ENCODE measurements at places on chromosomes 1 and 21.
A peak's percentile ranks its signal among the peaks of the same experiment; 100 is the strongest.

- no peak for DNase-seq
These were observed 55.1 kb downstream of the PTGER3 start for GRCh38 chr1:70992521-70992920.

- DNase-seq: no peak
These were observed 19.3 kb upstream of the METTL13 start for GRCh38 chr1:171762143-171762563.

DNA sequence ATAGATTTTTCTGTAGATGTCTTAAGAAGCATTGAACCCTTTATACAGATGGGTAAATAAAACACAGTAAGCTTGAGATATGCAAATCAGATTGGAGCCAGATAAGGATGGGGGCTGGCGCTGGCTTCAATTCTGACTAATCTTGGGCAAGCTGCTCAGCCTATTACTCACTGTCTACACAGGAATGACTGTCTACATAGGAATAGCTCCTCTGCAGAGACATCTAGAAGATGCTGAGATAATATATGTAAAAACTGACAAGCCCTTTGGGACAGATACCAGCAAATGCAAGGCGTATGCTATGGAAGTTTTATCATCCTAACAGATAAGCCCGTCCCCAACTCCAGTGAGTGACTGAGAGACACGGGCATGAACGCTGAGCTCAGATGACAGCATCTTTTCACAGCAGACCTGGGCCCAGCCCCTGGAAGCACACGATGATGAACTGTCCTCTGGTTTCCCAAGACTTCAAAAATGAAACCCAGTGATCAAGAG lies 1.7 kb downstream of the CLDN14 start:
- no peak for DNase-seq

- DNase-seq: no peak
These were observed 8.0 kb downstream of the RIIAD1 start for GRCh38 chr1:151729157-151729965.

GRCh38 chr1:33641104-33641830 lies 168.8 kb downstream of the ZSCAN20 start:
- DNase-seq: no peak

GRCh38 chr1:19923137-19923952 lies at the start of gene PLA2G2E:
PLA2G2E (minus strand) TSS chr1:19923617; CDS start chr1:19923559, 58 bp downstream.
- no peak for DNase-seq

GRCh38 chr21:18245464-18245967 lies 883 bp downstream of the CHODL start:
- DNase-seq: no peak

- DNase-seq: no peak
These were observed 45.7 kb downstream of the PSMG1 start for GRCh38 chr21:39137248-39138178.

DNA sequence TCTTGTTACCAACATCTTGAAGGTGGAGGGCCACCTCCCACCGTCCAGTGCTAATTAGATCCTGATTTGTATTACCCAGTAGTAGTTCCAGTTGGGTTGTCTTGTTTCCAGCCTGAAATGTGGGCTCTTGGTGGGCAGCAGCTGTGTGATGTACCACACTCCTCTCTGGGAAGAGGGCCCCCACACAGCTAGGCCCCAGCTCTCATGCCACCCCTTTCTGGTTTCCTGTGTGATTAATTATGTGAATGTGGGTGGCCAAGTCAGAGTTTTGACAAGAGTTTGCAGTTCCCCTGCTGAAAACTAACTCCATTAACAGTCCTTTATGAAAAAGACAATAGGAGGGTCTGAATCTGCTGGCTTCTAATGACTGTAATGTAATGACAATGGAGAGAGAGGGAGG lies 3.8 kb downstream of the HMGB4 start:
- no peak for DNase-seq

DNA sequence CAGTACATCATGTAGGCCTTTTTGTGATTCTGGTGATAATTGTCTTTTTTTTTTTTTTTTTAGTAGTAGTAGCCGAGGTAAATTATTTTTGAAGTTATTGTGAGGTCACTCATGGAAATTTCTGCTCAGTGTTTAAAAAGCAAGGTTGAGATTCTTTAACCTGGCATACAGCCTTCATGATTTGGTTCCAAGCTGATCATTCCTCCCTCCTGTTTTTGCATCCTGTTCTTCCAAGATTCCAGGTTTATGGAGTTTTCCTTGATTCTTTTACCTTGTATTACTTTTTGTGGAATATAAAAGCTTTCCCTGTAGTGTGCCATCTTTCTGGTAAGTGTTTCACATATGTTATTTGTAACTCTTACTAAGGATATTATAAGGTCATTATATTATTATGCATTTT lies 9.1 kb downstream of the ZFYVE9 start:
- DNase-seq: no peak

DNA sequence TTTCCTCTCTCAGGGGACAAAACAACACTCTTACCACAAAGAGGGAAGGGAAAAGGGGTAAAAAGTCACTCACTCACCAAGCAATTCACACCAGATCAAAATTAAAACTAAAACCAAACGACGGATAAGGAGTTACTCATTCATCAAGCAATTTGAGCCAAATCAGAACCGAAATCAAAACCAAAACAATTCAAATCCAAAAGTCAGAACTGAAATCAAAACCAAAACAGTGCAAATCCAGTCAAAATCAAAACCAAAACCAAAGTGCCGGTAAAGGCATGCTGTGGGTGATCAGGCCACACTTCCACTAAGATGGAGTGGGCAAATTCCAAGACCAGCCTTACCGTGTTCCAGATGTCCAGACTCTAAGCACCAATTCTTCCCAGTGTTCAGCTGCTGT lies 717.9 kb downstream of the AMY1C start:
- no peak for DNase-seq

- DNase-seq: no peak
These were observed 779.4 kb downstream of the LTN1 start for GRCh38 chr21:28213261-28213660.

- DNase-seq: no peak
These were observed at the start of gene HLX for GRCh38 chr1:220879076-220879508. HLX (plus strand) TSS chr1:220879443; CDS start chr1:220879858, 415 bp downstream.

DNA sequence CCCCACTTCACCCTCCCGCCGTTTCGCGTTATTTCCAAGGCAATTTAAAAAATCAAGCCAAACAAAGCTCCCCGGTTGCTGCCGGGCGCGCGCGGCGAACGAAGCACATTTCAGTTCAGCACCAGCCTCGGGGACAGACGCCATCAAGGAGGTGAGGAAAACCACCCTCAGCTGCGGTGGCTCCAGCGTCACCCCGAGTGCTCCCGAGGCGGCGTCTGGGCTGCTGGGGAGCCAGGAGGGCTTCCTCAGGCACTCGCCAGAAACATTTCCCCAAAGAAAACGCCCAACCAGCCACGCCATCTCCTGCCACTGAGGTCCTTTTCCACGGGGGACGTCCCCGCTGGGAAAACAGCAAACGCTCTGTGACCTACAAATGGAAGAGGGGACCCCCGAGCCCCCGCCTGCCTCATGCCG lies 623 bp downstream of the GNG4 start:
- DNase-seq: peak; percentile 67

DNA sequence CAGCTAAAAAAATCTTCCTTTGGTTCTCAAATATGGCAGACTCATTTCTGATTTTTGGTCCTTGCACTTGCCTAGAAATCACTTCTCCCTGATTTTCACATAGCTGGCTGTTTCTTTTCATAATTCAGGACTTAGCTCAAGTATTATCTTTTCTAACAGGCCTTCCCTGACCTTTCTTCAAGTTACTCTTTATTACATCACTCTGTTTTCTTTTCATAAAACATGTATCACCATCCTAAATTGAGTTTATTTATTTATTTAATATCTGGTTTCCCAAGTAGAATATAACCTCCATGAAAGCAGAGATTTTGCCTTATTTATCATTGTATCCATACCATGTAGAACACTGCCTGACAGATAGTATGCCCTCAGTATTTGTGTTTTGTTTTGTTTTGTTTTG lies 18.2 kb upstream of the GNG5 start:
- no peak for DNase-seq

GRCh38 chr1:116835161-116835560 lies 74.6 kb upstream of the PTGFRN start:
- DNase-seq: no peak

GRCh38 chr1:212491454-212491853 lies 58.7 kb downstream of the NENF start:
- no peak for DNase-seq

- no peak for DNase-seq
These were observed 107.5 kb downstream of the MRPS6 start for GRCh38 chr21:34180826-34181359.

- DNase-seq: no peak
These were observed 31.6 kb downstream of the PTP4A2 start for GRCh38 chr1:31906557-31906956.

DNA sequence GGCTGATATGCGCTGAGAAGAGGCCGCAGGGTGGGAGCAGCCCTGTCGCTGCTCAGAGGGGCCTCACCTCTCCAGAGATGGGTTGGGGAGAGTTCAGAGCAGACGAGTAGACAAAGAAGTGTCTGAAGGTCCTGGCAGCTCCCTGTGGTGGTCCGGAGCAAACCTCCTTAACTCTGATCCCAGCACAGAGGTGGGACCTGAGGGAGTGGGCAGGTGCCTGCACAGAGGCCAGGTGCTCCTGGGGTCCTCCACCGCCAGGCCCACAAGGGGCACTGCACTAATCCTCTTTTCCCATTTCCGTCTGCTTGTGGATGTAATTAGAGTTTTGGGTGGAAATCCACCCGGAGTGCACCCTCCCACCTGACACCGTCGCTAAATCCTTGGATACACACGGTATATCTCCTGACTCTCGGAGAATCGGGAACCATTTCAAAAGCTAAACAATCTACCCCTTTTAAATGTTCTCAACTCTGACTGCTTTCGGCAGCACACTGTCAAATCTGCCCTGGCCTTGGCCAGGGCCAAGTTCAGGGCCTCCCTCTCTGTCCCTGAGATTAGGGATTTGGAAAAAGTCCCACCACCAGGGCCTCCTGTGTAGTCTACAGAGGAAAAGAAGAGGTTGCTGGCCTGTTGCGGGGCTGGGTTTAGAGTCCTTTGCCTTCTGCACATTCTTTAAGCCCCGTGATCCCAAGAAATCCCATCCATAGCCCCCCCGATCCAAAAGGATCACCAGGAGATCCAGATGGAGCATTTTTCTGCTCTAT lies 22.4 kb downstream of the CASZ1 start:
- DNase-seq: no peak

DNA sequence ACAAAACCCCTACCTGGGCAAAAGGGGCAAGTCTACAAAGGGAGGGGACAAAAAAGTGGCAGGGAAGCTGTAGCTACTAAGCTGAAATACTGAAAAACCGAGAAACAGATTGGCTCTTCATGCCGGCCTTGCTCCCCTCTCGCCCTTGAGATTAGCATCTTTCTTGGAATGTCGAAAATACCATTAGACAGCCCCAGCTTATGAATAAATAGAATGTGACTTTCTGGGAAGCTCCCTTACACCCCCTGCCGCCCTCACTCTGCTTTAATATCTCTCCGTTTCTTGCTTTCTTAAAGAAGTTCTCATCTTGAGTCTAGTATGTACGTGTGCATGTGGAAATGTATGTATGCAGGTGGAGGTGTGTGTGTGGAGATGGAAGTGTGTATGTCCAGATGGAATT lies 14.1 kb downstream of the TRAF3IP3 start:
- no peak for DNase-seq

- DNase-seq: no peak
These were observed 1202.9 kb downstream of the NCAM2 start for GRCh38 chr21:22201126-22201525.

DNA sequence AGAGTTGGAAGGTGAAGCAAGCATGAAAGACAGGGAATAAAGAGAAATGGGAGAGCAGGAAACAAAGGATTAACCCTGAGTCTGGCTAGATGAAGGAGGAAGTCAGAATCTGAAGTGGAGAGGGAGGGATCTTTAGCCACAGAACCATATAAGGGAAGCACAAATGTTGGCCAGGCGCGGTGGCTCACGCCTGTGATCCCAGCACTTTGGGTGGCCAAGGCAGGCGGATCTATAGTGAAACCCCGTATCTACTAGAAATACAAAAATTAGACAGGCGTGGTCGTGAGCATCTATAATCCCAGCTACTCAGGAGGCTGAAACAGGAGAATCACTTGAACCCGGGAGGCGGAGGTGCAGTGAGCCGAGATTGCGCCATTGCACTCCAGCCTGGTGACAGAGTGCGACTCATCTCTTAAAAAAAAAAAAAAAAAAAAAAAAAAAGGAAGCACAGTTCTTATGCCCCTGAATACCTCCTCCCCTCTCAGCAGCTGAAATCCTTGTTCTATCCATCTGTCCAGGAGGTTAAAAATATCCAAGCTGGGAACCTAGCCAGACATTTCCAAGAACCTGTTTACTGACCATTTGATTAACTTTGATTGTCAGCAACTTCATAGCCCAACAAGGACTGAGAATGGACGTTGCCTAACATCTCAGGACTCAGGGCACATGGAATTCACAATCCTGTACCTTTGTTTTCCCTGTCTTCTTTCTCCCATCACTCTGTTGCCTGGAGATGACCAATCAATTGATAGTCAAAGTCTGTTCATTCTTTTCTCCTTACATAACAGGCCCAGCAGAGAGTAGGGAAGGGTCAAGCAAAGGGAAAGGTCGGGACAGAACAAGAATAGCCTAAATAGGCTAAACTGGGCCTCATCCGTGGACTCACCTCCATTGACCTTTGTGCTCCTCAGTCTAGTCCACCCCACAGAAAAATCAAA lies 10.6 kb downstream of the TXNIP start:
- DNase-seq: no peak

GRCh38 chr1:30879940-30880677 lies 28.4 kb downstream of the SDC3 start:
- no peak for DNase-seq

- no peak for DNase-seq
These were observed 2.2 kb downstream of the LAMC2 start for GRCh38 chr1:183188240-183188639.

DNA sequence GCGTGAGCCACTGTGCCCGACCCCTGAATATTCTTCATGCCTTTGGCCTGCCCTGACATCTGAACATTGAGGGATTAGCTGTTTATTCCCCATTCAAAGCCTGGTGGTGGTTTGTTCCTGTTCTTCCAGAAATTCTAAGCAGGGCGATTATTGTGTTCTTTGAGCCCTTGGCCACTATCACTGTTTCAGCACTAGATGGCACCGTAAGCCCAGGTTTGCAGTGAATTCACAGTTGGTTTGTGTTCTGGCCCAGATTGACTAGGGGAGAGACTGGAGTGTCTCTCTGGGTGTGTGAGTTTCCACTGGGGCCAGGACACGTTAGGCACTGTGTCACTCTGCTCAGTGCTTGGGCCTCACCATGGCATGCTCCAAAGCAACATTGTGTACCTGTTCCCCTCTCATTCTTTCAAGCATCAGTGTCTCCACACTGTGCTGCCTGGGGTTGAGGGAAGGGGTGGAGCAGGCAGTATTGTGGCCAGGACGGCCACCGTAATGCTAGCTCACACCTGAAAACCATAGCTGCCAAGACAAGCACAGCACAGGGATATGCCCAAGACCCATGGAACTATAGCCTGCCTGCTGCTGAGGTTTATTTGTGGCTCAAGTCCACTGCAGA lies 52.7 kb downstream of the PKN2 start:
- no peak for DNase-seq

- no peak for DNase-seq
These were observed 99.1 kb downstream of the EPHB2 start for GRCh38 chr1:22809783-22810182.

DNA sequence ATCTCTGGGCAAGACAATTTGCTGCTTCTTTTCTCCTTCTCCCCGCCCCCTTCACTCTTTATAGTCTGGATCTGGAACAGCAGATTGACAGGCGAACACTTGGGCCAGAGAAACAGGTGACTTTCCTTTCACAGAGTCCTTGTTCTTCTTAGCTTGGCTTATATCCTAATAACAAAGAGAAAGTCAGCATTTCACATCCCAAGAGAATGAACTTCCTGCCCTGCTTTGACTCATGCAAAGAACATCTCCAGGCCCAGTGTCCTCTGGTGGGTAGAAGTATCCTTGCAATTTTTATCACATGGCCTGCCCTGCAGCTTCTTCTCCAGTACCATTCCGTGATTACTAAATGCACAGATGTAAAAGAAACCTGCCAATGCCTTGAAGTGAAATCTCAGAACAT lies 764.4 kb downstream of the ADGRL2 start:
- no peak for DNase-seq
